Stimulated activated CD8-positive, alpha-beta memory T cell treated with anti-CD3 and anti-CD28 coated beads, Interleukin-2, amount 100 ng/mL, for 1 hour (primary cell): ENCODE measurements at places on chromosomes 3 and 15.

- no peak for DNase-seq
Observed at GRCh38 chr15:27958911-27959578, 140.1 kb downstream of the OCA2 start.

- DNase-seq = no peak
Observed at GRCh38 chr15:96347181-96348111, 16.9 kb downstream of the NR2F2 start.

- no peak for DNase-seq
Observed at GRCh38 chr3:184386047-184386806, 6.4 kb downstream of the CHRD start.

DNA sequence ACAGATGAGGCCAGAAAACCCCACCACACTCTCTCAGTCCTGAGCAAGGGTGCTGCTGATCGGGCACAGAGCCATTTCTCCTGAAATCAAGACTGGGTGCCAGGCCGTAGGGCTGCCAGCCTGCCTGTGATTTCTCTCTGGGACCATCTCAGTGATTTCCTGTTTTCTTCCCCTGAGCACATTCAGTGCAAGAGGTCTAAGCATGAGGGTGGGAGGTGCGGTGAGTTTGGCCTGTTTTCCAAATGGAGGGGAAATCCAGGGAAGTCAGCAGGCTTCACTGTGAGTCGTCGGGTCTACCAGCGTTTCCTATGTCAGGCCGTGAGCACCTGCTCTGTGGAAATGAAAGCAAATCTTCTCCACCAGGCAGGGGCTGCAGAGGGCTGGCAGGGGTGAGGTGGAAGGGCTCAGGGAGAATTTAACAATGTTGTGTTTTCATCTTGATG, 82.3 kb downstream of the ST6GAL1 start:
- DNase-seq = no peak

DNA sequence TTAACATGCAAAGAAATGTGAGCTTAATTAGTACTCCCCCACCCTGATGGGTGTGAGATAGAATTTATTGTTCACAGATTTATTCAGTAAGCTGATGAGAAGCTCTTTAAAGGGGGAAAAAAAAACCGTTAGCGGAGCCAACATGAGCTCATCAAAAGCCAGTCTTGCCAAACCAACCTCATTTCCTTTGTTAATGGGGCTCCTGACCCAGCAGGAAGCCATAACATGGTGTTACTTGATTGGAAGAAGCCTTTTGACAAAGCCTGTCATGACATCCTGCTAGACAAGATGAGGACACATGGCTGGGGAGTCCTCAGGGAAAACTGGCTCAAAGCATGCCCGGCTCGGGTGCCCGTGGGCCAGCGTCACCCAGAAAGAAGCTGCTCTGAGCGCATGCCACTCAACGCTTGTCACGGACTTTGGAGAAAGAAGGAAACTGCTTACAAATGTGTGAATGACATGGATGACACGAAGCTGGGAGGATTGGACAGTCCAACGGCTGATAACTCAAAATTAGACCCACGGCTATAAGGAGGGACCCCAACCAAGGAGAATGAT, 64.6 kb downstream of the SLCO2A1 start:
- DNase-seq = no peak

DNA sequence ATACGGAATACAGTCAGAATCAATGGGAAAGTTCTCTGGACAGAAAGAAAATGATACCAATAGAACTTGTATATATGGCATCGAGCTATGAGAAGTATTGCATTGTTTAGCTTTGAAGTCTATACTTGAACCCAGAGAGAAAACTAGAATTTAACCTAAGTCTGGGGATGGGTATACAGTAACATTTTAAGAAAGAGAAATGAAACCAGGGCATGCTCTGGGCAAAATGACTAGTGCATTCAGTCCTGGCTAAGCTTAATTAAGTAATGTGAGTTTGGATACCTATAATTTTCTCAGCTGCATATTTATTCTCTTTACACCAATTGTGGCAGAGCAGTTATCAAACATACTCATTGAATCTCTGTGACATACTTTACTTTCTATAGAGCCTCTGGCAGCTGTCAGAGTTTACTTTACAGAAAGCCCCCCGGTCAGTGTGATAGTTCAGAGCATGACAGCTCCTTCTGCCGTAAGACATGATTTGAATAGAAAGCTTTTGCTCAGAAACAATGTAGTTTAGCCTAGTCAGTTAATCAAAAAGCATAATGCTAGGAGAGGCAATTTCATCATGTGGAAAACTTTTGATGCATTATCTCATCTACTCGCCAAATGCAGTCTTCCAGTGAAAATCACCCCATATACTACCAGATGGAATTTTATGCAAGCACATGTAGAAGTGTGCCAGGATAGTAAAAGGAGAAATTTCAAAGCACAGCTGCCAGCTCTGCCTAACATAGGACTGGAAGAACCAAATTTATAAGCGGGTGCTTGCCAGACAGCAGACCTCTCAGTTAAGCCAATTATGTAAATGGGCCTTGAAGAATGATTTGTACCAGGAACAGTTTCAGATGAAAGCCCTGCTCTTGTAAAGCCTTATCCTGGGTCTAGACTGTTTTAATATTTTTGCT, 40.7 kb downstream of the OXSM start:
- no peak for DNase-seq

DNA sequence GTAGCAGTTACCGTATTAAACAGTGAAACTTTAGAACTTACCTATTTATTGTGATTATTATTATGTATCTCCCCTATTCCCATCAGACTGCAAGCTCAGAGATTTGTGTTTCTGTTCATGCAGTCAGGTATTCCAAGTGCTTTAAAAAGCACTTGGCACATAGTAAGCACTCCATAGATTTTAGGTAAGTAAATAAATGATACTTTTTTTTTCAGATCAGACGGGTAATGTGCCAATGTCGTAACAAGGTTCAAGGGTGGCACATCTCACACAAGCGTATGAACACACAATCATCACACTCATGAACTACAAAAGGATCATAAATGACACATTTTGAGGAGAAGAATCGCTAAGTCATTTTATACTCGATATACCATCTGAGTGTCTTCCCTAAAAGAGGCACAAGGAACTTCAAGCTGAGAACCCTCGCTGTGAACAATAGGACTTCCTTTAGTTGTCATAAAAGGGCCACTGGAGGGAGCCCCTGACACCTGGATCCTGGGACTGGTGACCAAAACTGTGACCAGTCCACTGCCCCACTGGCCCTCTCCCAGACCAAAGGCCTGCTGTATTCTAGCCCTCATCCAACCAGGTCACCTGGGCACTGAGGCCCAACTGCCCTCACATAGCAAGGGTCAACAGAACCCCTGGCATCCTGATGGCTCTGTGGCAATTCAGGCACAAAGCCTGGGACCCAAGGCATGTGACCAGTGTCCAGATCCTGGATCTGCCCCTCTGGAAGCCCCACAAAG, 32.1 kb downstream of the KIF9 start:
- DNase-seq = no peak

DNA sequence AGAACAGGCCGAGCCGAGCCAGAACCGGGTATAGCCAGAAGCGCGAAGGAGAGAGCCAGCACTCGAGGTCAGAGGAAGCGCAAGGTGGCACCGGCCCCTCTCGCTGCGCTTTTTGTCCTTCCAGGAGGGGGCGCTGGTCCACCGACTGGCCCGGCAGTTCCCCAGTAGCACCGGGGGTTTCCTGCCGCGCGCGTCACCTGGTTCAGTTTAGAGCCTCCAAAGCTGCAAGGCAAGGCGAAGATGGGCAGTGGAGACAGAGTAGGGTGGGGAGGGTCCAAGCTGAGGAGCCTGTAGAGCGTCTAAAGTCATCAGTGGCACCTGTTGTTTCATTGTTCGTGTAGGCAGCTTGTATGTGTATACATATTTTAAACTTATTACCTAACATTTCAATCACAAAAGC, 7.6 kb upstream of the NR2E3 start:
- DNase-seq = no peak

GRCh38 chr3:19947549-19948225, 790 bp downstream of the RAB5A start:
- peak; percentile 19 for DNase-seq

DNA sequence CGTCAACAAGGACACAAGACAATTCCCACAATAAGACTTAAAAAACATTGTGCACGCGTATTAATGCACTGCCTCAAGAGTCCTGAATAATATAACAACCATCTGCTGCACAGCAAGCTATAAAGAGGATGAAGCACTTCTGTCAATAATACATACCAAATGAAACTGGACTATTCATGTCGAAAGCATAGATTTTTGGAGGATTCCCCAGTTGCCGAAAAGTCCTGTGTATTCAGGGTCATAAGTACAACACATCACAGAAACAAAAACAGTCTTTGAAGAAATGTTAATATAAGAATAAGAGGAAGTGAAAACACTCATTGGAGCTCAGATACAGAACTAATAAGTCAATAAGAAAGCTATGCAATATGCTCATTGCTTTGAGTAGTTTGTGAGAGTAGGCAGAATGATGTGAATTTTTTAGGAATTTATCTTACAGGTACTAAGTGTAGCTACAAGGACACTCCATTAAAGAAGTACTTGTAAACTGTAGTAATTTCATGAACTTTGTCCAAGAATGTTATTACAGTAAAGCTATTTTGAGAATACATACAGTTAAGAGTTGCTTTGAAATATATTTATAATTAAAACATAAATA, 31.6 kb downstream of the CBLB start:
- DNase-seq = no peak

DNA sequence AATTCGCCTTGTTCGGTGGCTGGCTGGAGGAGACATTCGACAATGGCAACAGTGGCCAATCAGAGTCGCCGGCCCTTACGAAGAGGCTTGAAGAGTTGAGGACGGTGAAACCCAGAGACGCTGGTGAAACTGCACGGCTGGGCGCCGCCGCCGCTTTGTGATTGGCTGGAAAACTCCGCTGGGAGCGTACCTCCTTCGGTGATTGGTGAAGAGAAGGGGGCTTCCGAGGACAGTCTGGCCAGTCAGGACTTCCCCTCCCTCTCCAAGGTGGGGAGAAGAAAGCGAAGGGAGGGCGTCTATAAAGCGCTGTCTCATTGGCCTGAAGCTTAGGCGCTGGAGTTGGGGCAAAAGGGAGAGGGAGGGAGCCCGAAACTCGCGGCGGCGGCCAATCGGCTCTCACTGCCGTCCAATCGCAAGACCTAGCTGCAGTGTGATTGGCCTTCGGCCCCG, 554 bp upstream of the GSK3B start:
- DNase-seq = peak; percentile 96
